ENCODE measurements at places on chromosomes 2 and 18.

GRCh38 chr18:6590326-6590725 is 139.2 kb upstream of the ARHGAP28 start:
- DNase-seq, result peak; percentile 25

GRCh38 chr2:60629305-60629662 is 75.8 kb upstream of the BCL11A start:
- DNase-seq, result no peak

- no peak for DNase-seq
Observed at GRCh38 chr18:59907660-59908059, 7.9 kb downstream of the PMAIP1 start.

GRCh38 chr2:225737556-225737955 is 338.0 kb downstream of the NYAP2 start:
- no peak for DNase-seq

DNA sequence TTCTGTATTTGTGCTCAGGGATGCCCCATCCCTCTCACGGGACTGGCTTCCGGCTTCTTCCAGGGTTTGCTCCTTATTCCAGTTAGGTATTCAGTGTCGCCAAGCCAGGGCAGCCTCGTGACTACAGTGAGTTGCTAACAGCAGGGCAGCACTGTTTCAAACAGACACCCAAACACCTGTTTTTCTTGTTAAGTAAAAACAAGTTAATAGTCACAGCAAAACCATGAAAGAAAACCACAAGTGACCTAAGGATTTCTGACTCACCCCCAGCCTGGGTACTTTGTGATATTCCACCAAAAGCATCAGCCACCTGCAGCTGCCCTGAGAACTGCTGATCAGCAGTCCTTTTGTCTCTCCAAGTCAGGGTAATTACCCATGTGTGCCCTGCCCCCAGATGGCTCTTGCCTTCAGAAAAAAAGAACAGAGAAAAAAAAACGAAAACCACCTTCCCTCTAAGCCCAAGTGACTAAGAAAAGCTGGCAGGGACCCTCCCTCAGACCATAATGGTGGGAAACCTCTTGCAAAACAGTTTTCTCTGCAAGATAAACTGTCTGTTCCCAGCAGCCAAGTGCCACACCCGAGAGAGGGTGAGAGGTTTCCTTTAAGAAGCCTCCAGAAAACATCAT is 178.2 kb downstream of the ANAPC1 start:
- DNase-seq, result peak; percentile 82

DNA sequence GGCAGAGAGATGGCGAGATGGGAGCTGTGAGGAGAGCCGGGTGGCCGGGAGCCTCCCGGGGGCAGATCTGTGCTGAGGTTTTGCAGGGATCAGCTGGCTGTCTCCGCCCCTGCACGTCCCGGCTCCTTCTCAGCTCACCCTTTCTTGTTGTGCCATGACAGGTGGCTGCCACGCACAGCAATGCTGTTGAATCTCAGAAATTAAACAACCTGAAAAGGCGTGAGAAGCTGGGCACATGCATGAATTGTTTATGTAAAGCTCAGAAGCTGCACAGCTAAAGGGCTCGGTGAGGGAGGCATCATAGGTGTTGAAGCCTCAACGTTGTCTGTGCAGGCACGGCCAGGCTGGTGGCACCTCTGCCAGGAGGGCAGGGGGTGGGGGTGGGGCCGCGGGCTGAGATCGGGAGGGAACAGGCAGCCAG is 858 bp upstream of the RTP5 start:
- DNase-seq, result no peak

DNA sequence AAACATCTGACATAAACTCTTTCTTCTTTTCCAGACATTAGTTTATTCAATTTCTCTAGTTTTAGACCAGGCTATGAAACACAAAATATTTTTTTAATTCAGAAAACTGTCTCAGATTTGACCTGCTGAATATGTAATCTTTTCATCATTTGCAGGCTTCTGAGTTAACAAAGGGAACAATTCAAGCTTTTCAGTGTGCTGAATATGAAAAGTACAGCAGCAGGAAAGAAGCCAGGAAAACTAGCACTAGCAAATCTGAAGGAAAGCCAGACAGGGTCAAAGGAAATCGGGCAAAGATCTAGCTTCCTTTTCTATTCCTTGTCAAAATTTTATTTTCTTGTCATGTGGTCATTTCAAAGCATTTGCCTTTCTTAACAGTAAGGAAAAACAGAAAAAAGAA is 35.3 kb downstream of the ACVR1C start:
- DNase-seq, result no peak

DNA sequence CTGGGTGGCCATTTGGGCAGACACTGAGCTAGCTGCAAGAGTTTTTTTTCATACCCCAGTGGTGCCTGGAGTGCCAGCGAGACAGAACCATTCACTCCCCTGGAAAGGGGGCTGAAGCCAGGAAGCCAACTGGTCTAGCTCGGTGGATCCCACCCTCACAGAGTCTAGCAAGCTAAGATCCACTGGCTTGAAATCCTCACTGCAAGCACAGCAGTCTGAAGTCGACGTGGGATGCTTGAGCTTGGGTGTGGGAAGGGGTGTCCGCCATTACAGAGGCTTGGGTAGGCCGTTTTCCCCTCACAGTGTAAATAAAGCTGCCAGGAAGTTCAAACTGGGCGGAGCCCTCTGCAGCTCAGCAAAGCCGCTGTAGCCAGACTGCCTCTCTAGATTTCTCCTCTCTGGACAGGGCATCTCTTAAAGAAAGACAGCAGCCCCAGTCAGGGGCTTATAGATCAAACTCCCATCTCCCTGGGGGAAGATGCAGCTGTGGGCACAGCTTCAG is 69.6 kb upstream of the WDSUB1 start:
- no peak for DNase-seq

DNA sequence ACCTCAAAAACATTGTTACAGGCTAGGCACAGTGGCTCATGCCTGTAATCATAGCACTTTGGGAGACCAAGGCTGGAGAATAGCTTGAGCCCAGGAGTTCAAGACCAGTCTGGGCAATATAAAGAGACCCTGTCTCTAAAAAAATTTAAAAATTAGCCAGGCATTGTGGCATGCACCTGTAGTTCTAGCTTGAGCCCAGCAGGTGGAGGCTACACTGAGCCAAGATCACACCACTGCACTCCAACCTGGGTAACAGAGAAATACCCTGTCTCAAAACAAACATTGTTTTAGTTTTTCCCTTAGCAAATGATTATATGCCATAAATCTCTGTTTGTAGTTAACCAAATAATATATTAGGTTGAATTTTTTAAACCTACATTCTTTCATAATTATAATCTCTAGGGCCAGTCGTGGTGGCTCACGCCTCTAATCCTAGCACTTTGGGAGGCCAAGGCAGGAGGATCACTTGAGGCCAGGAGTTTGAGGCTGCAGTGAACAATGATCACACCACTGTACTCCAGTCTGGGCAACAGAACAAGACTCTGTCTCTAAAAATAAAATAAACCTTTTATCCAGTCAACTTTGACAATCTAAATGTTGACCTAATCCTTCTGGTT is 13.3 kb upstream of the CYP20A1 start:
- no peak for DNase-seq

DNA sequence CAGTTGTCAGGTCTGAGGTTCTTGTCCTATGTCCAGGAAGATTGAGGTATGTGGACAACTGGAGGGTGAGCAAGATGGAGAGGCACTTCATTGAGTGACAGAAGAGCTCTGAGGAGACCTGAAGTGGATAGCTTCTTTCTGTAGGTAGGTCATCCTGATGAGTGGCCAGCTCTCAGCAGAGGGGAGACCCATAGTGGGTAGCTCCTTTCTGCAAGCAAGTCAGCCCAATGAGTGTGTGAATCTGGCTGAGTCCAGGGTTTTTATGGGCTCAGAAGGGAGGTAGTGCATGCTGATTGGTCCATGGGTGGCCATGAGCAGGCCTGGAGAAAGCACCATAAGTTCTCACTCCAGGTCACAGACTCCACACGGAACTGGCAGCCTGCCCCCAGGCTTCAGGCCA is 92.6 kb upstream of the GALNT5 start:
- DNase-seq, result no peak

- DNase-seq, result no peak
Observed at GRCh38 chr2:63484481-63484880, 103.8 kb downstream of the WDPCP start.

DNA sequence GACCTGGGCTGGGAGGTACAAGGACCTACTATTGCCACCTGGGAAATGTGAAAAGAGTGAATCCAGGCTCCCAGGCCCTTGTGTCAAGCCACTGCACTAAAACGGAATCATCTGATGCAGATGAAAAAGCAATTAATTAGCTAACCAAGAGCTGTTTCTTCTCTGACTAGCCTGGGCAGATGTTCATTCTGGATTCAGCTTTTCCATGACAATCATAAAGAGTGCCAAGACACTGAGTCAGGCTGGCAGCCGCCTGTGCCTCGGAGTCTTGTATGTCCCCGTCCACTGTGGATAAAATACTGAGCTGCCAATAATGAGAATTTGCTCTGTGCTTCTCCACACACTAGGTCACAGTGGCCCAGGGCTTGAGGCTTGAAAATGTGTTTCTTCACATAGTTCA is 21.7 kb upstream of the LCLAT1 start:
- DNase-seq, result no peak

DNA sequence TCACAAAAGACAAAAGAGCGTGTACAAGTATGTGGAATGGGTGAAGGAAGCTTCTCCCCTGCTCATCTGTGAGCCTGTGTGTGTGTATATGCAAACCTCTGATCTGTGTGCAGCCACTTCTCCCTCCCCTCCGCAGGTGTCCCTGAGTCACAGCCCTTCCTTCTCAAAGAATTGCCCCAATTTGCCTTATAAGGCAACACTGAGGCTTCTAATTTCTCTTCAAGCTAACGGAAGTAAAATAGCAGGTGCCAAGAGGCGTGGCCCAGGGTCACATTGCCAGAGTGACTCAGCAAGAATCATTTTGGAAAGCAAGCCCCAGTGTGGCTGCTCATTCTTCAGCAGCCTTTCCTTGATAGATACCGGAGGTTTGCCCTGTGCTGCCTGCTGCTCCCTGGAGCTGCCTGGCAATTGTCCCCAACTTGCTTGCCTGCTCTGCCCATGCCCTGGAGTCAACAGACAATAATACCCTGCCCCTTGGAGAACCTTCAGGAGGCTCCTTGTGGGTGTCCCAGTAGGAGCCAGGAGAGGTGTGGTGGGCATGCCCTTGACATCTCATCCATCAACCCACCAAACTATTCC is 37.3 kb upstream of the BMP10 start:
- DNase-seq, result peak; percentile 85
